Tracheal epithelial cell (primary cell): ENCODE measurements at places on chromosomes 11 and 22. TPM values are rescaled to one million over a fixed set of nuclear protein-coding genes. Genes with fewer than 3 reads are reported as not detected.

Gene PPFIA1
- total RNA-seq, result 35.0 and 38.3 TPM in 2 replicates

Gene MMP8
- total RNA-seq, result 0.24 TPM in 1 of 2 replicates, not detected in the other

Gene FXYD6
- 0.72 TPM in 1 of 2 replicates, not detected in the other for total RNA-seq

Gene OR52N4
- not detected in 2 replicates for total RNA-seq
